ENCODE measurements at places on chromosomes 4 and X.

- H3K27ac ChIP-seq, result no peak overlapping the region
- no peaks in the 10 kb centered on the region for H3K27me3 ChIP-seq
- H3K4me3 ChIP-seq, result no peak overlapping the region
- H3K4me1 ChIP-seq, result no peaks in the 10 kb centered on the region
- H3K36me3 ChIP-seq, result no peaks in the 10 kb centered on the region
Measured at GRCh38 chr4:171281359-171281758, 531.8 kb upstream of the GALNTL6 start.

DNA sequence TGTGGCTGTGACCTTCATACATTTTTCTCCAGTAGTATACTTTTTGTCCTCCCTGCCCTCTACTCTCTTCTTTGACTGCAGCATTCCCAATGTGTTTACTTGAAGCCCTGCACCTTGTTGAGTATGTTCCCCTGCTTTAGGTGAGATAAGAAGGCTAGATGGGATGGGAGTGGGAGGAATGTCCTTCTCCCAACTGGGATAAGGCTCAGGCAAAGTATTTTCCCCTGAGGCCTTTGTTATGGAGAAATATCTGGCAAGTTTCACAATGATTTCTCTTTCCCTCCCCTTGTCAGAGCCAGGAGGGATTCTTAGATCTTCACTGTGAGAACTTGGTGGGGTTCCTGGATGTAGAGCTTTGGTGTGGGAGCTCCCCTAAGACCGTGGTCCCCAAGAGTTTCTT, 131.8 kb downstream of the CLCN5 start:
- no peaks in the 10 kb centered on the region for H3K27me3 ChIP-seq
- no peaks in the 10 kb centered on the region for H3K36me3 ChIP-seq
- H3K4me1 ChIP-seq, result no peaks in the 10 kb centered on the region
- H3K27ac ChIP-seq, result no peak overlapping the region
- no peak overlapping the region for H3K4me3 ChIP-seq

DNA sequence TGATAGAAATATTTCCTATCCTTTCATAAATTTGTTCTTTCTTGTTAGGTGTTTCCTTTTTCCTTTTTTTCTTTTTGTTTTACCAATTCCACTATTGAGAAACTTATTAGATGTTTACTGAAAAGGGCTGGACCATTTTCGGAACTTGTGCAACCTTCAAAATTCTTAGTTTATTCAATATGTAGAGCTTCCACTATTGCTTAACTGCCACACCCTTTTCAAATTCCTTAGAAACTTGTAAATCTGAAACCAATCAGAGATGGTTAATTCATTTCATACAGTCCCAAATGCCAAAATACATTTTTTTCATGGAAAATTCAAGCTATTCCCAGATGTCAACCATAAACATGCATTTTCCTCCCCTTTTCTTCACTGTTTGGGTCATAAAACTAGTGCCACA, 66.1 kb upstream of the SLC39A8 start:
- peaks cover 16% of the 10 kb centered on the region for H3K4me1 ChIP-seq
- no peak overlapping the region for H3K27ac ChIP-seq
- H3K4me3 ChIP-seq, result no peak overlapping the region
- no peak for DNase-seq
- no peaks in the 10 kb centered on the region for H3K27me3 ChIP-seq

DNA sequence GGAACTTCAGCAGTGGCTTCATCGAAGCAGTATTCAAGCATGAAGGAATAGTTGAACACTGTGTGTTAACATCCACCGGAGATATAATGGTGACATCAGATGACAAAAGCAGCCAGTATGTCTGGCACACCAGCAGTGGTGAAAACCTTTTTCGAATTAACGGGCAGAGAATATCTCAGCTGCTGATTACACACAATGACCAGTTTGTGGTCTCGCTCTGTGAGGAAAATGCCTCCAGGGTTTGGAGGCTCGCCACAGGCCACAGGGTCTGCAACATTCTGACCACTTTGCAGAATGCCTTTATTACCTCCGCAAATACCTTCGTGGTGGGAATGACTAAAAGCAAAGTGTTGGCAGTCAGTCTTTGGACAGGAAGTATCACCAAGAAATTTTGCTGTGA, 201.5 kb downstream of the NWD2 start:
- DNase-seq, result no peak

DNA sequence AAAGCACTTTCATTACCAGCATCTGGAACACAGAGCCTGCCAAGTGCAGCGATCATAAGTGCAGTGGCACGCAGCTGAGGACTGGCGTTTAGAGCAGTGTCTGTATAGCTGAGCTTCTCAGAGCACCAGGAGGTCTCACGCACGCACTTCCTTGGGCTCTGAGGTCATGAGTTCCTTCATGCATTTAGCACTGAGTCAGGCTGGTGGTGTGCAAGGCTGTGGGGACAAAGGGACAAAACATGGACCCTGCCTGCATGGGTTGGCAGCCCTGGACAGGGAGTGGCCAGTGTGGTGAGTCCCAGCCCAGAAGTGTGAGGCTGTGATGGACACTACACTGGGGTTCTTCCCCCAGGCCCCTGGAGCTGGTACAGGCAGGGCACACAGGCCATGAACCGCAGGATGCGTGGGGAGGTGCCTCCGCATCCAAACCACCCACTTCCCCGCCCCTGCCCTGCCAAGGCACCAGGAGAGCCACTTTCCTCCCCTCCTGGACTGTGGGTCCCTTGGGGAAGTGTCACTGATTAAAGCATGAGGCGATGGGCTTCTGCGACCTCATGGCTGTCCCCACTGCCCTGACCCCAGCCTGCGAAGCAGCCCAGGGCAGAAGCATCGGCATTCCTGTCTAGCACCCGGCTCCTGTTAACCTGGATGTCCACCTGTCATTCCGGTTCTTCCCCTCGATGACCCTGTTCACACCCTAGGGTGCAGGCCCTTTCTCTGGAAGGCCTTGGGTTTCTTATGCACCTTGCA, 37.2 kb upstream of the GPR78 start:
- no peak for DNase-seq
- H3K4me3 ChIP-seq, result no peak overlapping the region
- H3K4me1 ChIP-seq, result no peaks in the 10 kb centered on the region
- H3K27me3 ChIP-seq, result no peaks in the 10 kb centered on the region
- no peak overlapping the region for H3K27ac ChIP-seq

GRCh38 chr4:172124656-172125308, 311.6 kb downstream of the GALNTL6 start:
- H3K27ac ChIP-seq, result no peak overlapping the region
- no peaks in the 10 kb centered on the region for H3K4me1 ChIP-seq
- no peak overlapping the region for H3K4me3 ChIP-seq
- no peak for DNase-seq
- H3K27me3 ChIP-seq, result no peaks in the 10 kb centered on the region

DNA sequence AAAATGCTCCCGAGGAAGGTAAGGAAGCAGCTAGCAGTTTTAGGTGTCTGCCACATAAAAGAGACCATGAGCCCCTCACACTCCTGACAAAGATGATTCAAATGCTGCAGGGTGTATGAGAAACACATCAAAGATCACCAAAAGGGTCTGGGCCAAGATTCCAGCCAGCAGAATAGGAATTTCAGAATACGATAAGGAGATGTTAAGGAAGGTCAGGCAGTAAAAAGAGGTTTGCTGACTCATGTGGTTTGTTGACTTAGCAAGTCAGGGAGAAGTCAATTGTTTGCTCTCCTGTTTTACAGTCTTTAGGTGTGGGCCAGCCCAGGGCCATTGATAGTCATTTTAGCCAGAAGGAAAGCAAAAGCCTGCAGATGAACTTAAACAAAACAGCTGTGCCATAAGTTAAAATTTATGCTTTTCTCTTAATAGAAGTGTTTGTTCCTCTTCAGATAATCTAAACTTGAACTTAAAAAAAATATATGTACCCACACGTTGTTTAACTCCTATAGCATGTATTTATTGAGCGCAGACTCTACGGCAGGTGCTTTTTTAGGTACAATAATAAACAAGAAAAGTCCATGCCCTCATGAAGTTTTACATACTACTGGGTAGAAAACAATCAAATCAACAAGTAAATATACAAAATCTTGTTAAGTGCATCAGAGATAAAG, 115.6 kb downstream of the CAMK2D start:
- H3K4me1 ChIP-seq, result no peaks in the 10 kb centered on the region
- no peaks in the 10 kb centered on the region for H3K27me3 ChIP-seq
- DNase-seq, result no peak
- H3K4me3 ChIP-seq, result no peak overlapping the region
- H3K27ac ChIP-seq, result no peak overlapping the region

DNA sequence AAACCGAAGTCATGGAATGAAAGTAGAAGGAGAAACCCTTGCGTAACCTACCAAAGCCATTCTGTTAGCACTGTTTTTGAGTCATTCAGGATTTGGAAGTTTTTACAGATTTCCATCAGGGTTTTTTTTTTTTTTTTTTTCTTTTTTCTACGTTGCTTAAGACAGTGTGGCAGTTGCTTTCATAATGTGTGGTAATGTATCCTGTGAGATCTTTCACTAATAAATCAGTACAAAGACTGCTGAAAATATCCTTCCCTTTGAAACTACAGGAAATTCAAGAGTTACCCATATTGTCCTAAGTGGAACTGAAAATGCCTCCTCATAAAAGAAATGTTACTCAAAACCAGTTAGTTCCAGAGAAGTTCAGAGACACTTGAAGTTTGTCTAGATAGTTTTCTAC, 137.8 kb downstream of the RAPGEF2 start:
- peak; percentile 93 for DNase-seq
- no peaks in the 10 kb centered on the region for H3K36me3 ChIP-seq
- H3K4me1 ChIP-seq, result peaks cover 55% of the 10 kb centered on the region
- peak overlapping the region; percentile 38 for H3K4me3 ChIP-seq
- H3K27me3 ChIP-seq, result no peaks in the 10 kb centered on the region

- no peaks in the 10 kb centered on the region for H3K4me1 ChIP-seq
- peak overlapping the region; percentile 44 for H3K27ac ChIP-seq
- peak; percentile 84 for DNase-seq
- no peaks in the 10 kb centered on the region for H3K27me3 ChIP-seq
- H3K4me3 ChIP-seq, result no peak overlapping the region
Measured at GRCh38 chrX:41265615-41266014, 68.3 kb upstream of the DDX3X start.

GRCh38 chr4:120680647-120681228, 241.8 kb downstream of the PRDM5 start:
- no peaks in the 10 kb centered on the region for H3K27me3 ChIP-seq
- no peak overlapping the region for H3K4me3 ChIP-seq
- DNase-seq, result no peak
- H3K4me1 ChIP-seq, result no peaks in the 10 kb centered on the region
- H3K27ac ChIP-seq, result no peak overlapping the region

GRCh38 chr4:102580463-102580842, 79.3 kb downstream of the NFKB1 start:
- no peaks in the 10 kb centered on the region for H3K27me3 ChIP-seq

DNA sequence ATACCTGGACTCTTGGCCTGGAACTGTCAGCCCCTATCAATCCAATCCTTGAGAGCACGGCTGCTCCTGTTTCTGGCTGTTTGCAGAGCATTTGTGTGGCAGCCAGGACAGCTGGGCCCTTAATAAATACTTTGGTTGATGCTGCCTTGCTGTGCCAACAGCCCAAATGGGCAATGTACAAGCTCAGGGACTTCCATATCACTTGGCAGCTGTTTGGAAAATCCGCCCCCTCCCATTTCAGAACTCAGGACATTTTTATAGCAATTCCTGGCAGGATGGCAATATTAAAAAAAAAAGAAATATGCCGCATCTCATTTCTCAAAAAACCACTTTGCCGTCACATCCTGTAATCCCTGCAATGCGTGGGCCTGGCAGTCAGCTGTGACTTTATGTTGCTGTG, 218.9 kb downstream of the HS3ST1 start:
- H3K4me3 ChIP-seq, result no peak overlapping the region
- no peak overlapping the region for H3K27ac ChIP-seq
- DNase-seq, result no peak
- no peaks in the 10 kb centered on the region for H3K4me1 ChIP-seq

GRCh38 chr4:22991576-22991975, 298.8 kb downstream of the GBA3 start:
- H3K27ac ChIP-seq, result no peak overlapping the region
- DNase-seq, result no peak
- no peaks in the 10 kb centered on the region for H3K36me3 ChIP-seq
- no peaks in the 10 kb centered on the region for H3K27me3 ChIP-seq

- no peak overlapping the region for H3K4me3 ChIP-seq
- H3K4me1 ChIP-seq, result no peaks in the 10 kb centered on the region
Measured at GRCh38 chr4:148286012-148286411, 156.2 kb downstream of the NR3C2 start.

GRCh38 chr4:38132843-38133662, 172.9 kb downstream of the PTTG2 start:
- no peak overlapping the region for H3K4me3 ChIP-seq
- H3K27ac ChIP-seq, result peak overlapping the region; percentile 20
- H3K4me1 ChIP-seq, result peaks cover 8% of the 10 kb centered on the region
- peaks cover 81% of the 10 kb centered on the region for H3K36me3 ChIP-seq

DNA sequence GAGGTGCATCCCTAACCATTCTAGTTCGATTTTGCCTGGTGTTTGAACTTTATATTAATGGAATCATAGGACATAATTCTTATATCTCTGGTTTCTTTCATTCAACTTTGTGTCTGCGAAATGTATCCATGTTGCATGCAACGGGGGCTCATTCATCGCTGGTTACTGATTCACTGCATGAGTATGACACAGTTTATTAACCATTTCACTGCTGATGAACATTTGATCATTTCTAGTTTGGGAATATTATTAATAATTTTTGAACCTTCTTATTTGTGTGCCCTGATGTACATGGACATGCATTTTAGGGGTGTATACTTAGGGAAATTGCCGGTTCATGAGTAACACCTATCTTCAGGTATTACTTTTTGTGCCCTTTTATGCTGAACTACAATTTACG, 5.1 kb upstream of the TMEM271 start:
- no peaks in the 10 kb centered on the region for H3K36me3 ChIP-seq
- H3K27me3 ChIP-seq, result peaks cover 18% of the 10 kb centered on the region
- no peak for DNase-seq
- H3K4me1 ChIP-seq, result no peaks in the 10 kb centered on the region
- no peak overlapping the region for H3K4me3 ChIP-seq
- H3K27ac ChIP-seq, result no peak overlapping the region

- no peaks in the 10 kb centered on the region for H3K27me3 ChIP-seq
- H3K27ac ChIP-seq, result peak overlapping the region; percentile 68
- no peak for DNase-seq
- H3K4me3 ChIP-seq, result no peak overlapping the region
- H3K36me3 ChIP-seq, result peaks cover 7% of the 10 kb centered on the region
- peaks cover 45% of the 10 kb centered on the region for H3K4me1 ChIP-seq
Measured at GRCh38 chrX:110012818-110013485, 10.0 kb downstream of the TMEM164 start.

All from CD14-positive monocyte (primary cell).